H9 (cell line): ENCODE measurements at places on chromosomes 6 and 20.
A peak's percentile ranks its signal among the peaks of the same experiment; 100 is the strongest.

DNA sequence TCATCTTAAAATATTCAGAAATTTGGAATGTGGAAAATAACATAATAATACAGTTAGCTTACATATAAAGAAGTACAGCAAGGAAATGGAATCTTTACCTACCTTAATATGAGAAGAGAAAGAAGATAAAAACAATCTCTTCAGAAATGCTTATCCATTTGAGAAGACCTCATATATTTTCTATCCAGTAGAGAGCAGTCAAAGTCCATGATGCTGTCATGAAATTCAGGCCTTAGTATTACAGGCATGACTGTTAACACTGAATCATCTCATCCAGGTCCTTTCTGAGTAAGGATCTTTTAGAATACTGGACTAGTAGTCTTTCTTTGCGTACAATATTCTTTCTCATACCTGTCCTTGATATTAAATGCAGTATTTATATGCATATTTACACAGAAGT is 713.4 kb downstream of the CD109 start:
- DNase-seq: no peak

DNA sequence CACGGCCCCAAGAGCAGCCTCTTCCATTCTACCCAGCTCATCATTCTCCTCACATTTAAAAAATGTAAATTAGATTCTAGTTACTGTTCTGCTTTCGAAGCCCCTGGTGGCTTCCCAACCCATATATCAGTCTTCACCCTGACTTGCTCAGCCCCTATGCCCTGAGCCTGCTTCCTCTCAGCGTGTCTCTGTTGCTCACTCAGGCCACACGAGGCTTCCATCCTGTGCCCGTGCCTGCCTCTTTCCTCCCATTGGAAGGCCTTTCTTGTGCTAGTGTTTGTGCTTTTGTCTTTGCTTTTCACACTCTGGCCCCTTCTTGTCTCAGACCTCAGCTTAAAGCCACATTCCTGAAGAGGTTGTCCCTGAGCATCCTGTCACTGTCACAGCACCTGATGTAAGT is 78.1 kb downstream of the AFDN start:
- DNase-seq: no peak

GRCh38 chr6:43873806-43874714 is 104.0 kb downstream of the VEGFA start:
- no peak for DNase-seq

GRCh38 chr6:79896075-79896449 is 51.3 kb downstream of the ELOVL4 start:
- DNase-seq: no peak

GRCh38 chr6:10355115-10355702 is 59.7 kb downstream of the TFAP2A start:
- no peak for DNase-seq

DNA sequence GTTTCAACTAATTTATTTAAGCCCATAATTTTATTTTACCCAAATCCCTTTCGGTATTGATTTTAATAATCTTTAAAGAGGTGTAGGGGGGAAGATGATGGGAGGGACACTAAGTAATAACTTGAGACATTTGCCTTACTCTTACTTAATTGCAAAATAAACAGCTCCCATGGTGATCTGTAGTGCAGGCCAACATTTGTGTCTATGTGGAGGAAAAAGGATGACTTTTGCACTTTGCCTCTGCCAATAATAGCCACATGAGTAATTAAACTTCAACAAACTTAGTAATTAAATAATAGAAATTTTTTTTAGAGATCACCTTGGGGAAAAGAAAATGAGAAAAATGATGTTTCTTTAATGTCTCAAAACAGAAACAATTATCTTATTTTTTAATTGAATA is 29.9 kb upstream of the CD2AP start:
- DNase-seq: no peak

GRCh38 chr6:156773935-156774852 is 3.0 kb upstream of the ARID1B start:
- DNase-seq: no peak

DNA sequence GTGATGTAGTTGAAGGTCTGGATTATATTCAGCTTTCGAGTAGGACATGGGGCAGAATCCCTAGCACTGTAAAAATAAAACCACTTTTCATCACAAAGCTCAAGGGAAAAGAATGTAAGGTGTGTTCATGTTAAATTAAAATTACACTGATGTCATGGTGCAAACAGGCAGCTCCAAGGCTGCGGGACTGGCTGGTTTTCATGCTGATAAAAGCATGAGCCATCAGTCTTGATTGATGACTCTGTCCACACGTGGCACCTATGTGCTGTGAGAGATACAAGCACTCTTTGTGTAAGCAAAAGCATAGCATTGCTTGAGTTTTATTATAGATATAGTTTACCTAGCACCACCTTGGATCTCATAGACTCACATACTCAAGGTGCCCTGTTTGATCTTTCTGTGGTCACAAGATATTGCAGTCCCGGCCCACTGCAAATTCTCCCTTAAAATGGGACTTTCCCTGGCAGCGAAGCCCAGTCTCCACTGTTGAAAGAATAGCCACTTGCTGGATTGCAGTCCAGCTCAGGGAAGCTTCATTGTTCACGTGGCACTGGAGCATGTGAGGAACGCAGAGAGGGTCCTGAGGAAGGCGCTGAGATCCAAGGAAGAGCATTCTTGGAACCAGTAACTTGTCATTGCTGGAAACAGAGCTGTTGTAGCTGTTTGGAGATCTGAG is 90.6 kb downstream of the TIAM2 start:
- DNase-seq: no peak

DNA sequence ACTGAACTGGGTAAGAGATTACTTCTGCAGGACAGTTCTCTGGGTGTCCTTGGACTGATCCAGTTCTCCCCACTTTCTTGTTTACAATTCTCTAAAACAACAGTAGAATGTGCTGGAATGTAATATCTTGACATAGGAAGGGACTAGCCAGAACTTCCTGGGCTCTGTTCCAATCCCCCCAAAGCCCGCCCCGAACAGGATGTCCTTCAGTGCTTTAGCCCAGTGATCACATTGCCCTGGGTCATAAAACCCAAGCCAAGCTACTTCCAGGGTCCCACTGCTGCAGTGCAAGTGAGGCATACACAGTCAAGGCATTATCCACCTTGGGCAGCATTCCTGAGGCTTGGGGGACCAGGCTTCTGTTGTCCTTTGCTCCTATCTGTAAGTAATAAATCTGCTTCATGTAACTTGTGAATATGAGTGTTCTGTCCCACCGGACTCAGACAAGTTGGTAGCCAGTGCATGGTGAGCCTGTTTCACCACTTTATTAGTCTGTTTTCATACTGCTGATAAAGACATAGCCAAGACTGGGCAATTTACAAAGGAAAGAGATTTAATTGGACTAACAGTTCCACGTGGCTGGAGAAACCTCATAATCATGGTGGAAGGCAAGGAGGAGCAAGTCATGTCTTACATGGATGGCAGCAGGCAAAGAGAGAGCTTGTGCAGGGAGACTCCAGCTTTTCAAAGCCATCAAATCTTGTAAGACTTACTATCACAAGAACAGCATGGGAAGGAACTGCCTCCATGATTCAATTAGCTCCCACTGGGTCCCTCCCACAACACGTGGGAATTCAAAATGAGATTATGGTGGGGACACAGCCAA is 23.5 kb downstream of the FITM2 start:
- no peak for DNase-seq

GRCh38 chr20:50957798-50958614 is at the start of gene DPM1:
Gene DPM1, minus strand, starts transcription at chr20:50958532. Its CDS starts 9 bp downstream, at chr20:50958523.
- peak; percentile 83 for DNase-seq
